ENCODE measurements at places on chromosomes 1 and 21. TPM values are rescaled to one million over a fixed set of nuclear protein-coding genes. Genes with fewer than 3 reads are reported as not detected.

The SPRR2G gene
- not detected for total RNA-seq

The LRRC39 gene
- not detected for total RNA-seq

GRCh38 chr1:178713259-178713658, 11.8 kb upstream of the RALGPS2 start:
- no peak for DNase-seq

GRCh38 chr1:212700223-212700891, 717 bp upstream of the BATF3 start:
- DNase-seq, result peak; percentile 11

The OR2C3 gene
- total RNA-seq, result not detected

- DNase-seq, result no peak
Measured at GRCh38 chr1:113768916-113769600, 9.8 kb upstream of the PHTF1 start.

The PKP1 gene
- not detected for total RNA-seq

- peak; percentile 86 for DNase-seq
Measured at GRCh38 chr1:19405761-19406487, 79.4 kb downstream of the CAPZB start.

GRCh38 chr21:41121785-41122415, 46.1 kb upstream of the BACE2 start:
- DNase-seq, result peak; percentile 32

DNA sequence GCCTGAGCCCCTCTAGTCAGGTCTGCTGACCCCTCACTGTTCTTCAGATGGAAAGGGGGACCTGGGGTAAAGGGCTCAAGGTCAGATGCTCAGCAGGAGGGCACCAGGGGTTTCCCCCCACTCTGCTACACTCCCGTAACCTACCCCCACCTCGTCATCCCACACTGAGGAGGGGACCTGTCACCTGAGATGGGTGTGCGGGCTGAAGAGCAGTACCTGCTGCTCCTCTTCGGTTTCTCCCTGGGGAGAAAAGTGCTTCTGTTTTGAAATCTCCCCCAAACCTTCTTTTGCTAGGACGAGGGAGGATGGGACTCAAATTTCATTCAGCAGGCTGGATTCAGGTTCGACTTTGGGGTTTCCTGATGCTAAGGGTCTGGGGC, 65.2 kb downstream of the SYT2 start:
- DNase-seq, result no peak

The SMCP gene
- total RNA-seq, result not detected

GRCh38 chr1:163709636-163710035, 387.9 kb downstream of the NUF2 start:
- DNase-seq, result peak; percentile 4

The PTBP2 gene
- total RNA-seq, result 14.2 TPM

DNA sequence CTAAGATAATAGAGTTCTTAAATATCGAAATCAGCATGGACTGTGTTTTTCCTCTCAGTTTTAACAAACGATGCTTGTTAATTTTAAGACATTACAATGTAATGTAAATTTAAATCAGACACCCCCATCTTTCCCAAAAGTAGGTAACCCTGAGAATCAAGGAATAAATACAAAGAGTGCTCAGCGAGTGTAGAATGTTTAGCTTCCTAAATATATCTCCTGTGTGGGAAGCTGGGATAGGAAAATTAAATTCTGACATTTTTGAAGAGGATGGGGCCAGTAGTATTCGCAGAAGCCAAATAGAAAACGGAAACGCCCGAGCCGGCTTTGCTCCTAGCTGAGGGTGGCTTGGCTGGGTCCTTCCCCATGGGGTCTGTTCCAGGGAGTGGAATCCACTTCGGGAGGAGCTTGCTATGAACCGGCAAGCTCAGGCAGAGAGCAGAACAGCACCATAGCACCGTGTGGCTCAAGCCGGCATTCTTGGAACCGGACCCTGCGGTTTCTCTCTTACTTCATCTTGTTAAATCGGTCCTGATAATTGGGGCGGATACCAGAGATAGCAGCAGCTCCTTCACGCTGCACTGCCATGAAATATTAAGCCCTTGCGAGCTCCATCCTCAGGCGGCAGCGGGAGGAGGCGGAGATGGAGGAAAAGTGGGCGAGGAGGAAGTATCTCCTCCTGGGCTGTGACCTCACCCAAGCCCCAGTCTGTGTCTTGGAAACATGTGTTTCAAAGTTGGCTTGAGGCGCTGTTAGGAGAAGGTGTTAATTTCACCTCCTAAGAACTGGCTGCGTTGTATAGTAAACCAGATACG, 24.9 kb downstream of the MAP3K7CL start:
- peak; percentile 94 for DNase-seq

DNA sequence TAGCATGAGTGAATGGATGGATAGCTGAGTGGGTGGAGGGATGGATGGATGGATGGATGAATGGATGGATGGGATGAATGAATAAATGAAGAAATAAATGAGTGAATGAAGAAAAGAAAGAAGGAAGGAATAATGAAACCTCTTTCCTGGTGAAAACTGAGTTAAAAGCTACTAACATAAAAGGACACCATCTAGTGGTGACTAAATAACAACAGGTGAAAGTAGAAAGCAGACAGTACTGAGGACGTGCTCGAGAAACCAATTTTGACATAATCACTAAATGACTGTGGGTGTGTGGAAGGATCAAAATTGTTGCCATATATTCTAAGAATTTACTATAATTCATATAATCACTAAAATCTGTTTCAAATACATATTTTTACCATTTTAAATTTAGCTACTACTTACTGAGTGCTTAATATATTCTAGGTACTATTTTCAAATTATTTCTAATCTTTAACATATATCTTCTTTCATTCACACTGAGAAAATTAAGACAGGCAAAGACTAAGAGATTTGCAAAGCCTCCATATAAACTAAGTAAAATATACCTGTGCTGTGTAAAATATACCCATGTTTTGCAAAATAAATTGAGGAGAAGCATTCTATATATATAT, 522.9 kb downstream of the LRRIQ3 start:
- peak; percentile 1 for DNase-seq

GRCh38 chr21:27058673-27059605, 92.1 kb upstream of the ADAMTS5 start:
- peak; percentile 48 for DNase-seq
